ENCODE measurements at places on chromosomes 4 and X.

DNA sequence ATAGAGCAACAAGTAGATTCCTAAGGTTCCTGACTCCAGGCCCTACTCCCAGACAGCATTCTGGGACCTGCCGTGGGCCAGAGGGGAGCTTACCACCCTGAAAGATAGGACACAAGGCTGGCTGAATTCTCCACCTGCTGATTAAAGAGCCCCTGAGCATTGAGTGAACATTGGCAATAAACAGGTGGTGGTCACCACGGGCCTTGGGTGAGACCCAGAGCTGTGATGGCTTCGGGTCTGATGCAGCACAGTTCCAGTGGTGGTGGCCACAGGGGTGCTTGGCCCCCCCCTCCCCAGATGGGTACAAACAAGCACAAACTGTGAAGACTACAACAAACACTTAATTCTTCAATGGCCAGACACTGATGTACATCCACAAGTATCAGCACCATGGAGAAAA, 444.6 kb downstream of the GASK1B start:
- DNase-seq: no peak

DNA sequence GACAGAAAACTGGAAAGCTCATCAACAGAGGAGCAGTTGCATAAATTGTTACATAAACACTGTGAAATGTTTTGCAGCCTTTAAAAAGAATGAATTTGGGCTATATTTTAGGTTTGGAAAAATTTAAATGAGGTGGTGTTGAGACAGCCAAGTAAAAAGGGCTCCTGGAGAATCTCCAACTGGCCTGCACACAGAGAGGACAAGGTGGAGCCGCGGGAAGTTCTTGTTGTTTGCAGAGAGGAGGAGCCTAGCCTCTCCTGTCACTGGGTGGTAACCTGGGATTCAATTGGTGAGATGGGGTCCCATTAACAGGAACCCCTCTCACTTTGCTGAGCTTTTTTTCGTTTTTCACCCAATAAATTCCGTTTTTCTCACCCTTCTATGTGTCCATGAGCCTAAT, 13.4 kb downstream of the GIMD1 start:
- no peak for DNase-seq

GRCh38 chrX:10172877-10173276, 16.1 kb downstream of the CLCN4 start:
- no peak for DNase-seq

GRCh38 chrX:41711021-41711667, 12.8 kb upstream of the GPR82 start:
- no peak for DNase-seq

GRCh38 chrX:137926090-137926489, 360.2 kb downstream of the ZIC3 start:
- DNase-seq: no peak

DNA sequence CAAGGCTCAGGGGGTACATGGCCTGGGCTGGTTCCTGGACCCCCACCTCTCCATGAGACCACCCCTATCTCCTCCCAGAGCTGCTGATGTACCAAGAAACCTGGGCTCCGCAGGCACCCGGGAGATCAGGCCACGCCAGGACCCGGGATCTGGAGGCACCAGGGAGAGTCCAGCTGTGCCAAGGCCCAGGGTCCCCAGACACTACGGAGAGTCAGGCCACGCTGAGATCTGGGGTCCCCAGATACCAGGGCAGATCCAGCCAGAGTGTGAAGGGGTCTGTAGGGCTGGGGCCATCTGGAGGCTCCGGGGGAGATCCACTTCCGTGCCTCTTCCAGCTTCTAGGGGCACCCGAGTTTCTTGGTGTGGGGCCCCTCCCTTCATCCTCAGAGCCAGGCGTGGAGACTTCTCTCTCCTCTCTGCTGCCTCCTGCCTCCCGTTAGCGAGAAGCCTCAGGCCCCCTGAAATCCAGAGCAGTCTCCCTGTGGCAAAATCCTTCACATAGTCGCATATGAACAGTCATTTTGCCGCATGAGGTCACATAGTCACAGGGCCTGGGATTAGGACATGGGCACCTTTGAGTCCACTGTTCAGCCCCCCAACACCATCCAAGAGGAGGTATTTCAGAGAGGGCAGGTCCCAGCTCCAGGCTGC, 9.7 kb downstream of the ABLIM2 start:
- no peak for DNase-seq

GRCh38 chr4:14452001-14452400, 550.3 kb upstream of the CPEB2 start:
- no peak for DNase-seq

DNA sequence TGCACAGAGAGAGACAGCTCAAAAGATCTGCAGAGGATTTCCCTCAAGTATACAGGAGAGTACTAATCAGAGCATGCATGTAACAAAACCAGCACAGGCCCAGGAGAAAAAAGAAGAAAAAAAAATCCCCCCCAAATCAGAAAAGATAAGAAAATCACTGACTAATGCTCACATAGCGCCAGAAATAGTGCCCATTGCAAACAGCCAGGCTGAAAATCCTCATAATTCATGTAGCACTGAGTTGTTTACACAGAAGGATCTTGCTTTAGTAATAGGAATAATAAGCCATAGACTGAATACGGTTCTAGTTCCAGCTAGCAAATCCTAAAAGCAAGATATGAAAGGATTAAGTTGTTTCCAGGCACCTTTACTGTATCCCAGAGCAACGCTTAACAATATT, 51.8 kb upstream of the MAGEC2 start:
- DNase-seq: no peak
